ENCODE measurements at places on chromosomes 3 and 15.

DNA sequence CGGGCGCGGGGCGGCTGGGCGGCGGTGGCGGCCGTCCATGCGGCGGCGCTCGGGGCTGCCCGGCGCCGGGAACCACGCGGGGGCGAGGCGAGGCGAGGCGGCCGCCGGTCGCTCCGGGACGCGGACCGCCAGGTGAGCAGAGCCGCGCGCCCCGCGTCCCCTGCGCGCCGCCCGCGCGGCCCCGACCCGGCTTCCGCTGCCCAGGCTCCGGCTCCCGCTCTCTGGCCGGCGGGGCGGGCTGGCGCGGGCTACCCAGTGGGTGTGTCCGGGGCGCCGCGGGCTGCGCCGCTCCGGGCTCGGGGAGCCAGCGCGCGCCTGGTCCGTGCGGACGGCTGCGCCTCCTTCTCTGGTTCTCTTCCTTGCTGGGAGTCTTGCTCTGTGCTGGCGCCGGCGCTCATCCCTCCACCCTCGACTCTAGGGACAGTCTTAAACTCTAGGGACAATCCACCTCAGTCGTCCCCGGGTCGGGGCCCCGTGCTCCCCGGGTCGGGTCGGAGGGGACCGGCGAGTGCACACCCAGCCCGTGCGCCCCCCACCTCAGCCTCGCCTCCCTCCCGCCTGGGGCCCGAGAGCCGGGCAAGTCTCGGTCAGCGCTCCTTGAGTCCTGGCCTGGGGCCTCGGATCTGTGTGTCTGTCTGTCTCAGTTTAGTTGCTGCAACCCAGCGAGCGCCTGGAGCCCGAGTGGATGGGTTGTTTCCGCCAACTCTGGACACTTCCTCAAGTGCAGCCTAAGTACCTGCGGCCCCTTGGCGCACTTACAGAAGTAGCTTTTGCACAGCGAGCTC, 488 bp downstream of the THSD4 start:
- DNase-seq: no peak

DNA sequence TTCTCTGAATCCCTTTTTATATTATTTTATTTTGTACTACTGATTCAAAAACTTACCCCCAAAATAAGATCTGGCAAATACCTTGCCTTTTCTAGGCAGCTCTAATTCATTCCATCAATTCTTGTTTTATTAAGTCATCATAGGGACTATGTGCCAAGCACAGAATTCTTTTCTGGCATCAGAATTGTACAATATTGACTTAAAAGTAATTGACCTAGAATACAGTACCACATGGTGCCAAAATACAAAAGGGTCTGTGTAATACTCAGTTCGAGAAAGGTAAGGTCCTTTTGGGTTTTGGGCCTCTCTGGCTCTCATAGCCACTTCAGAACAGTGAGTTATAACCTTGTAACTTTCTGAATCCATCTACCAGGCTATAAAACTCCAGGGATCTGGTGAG, 46.2 kb downstream of the KBTBD8 start:
- DNase-seq: no peak

GRCh38 chr3:115823083-115823482, 199.8 kb downstream of the GAP43 start:
- DNase-seq: no peak

DNA sequence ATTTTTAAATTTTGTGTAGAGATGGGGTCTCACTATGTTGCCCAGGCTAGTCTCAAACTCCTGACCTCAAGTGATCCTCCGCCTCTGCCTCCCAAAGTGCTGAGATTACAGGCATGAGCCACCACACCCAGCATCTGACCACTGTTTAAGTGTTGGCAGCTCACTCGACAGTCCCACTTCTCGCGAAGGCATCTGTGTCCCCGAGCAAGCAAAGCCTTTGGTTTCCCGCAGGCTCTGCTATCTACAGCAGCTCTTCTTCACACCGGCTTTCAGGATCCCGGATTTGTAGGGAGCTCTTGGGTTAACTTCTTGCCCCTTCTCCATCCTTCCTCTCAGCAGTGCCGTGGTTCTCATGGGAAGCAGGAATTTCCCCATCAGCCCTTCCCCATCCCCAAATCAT, 240.9 kb downstream of the VPS13C start:
- DNase-seq: no peak

GRCh38 chr3:4883011-4883410, 96.2 kb upstream of the BHLHE40 start:
- no peak for DNase-seq

- no peak for DNase-seq
These were observed 70.0 kb downstream of the PGPEP1L start for GRCh38 chr15:98937413-98938104.

DNA sequence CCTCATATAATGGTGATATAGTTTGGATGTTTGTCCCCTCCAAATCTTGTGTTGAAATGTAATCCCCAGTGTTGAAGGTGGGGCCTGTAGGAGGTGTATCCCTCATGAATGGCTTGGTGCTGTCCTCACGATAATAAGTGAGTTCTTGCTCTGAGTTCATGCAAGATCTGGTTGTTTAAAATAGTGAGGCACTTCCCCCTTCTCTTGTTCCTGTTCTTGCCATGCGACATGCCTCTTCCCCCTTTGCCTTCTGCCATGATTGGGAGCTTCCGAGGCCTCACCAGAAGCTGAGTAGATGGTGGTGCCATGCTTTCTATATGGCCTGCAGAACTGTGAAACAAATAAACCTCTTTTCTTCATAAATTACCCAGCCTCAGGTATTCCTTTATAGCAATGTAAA, 39.2 kb downstream of the REC114 start:
- no peak for DNase-seq

DNA sequence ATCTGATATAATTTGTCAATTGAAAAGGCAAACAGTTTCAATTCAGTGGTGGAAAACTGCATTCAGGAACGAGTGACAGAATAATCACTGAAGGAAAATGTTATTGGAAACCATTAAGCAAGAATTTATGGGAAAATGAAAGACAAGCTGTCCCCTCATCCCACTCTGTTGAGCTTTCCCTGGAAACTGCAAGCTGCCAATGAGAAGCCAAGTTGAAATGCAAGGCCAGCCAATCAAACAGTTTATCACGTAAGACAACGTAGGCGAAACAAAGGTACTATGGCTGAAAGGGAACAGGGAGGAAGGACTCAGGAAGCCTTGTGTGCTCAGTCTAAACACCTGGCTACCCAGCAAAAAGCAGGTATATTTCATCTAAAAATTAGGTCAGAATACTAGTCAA, 187.9 kb upstream of the ATP10A start:
- no peak for DNase-seq

- DNase-seq: no peak
These were observed 10.6 kb downstream of the WNT5A start for GRCh38 chr3:55476515-55476914.

GRCh38 chr3:43732747-43733425, 42.1 kb downstream of the ABHD5 start:
- DNase-seq: no peak

- no peak for DNase-seq
These were observed 13.2 kb downstream of the DPH3 start for GRCh38 chr3:16251316-16252085.

DNA sequence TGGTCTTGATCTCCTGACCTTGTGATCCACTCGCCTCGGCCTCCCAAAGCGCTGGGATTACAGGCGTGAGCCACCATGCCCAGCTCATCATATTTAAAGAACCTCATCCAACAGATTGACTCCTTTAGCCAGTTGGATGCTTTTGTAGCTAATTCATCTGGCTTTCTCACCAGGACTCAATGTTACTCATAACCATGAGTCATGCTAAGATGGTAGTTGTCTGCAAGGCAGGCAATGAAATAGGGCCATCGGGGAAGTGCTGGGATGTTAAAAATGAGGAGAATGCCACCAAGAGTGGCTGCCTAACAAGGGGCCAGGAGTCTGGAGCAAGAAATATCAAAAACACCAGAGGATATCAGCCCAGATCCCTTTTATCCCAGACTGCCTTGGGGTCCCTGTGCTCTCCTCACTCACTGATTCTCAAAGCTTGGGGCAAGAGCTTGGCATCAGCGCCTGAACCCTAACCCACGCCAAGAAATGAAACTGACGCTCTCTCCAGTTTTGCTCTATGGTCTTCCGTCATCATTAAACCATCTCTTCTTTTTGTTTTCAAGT, 7.4 kb upstream of the PCOLCE2 start:
- DNase-seq: no peak

GRCh38 chr3:114887806-114888205, 259.3 kb downstream of the ZBTB20 start:
- DNase-seq: no peak

GRCh38 chr3:39108200-39108710, 775 bp downstream of the TTC21A start:
- DNase-seq: no peak

GRCh38 chr3:10983219-10983916, 9.2 kb upstream of the SLC6A1 start:
- DNase-seq: no peak

- DNase-seq: no peak
These were observed 193.6 kb downstream of the CLSTN2 start for GRCh38 chr3:140128631-140129030.

DNA sequence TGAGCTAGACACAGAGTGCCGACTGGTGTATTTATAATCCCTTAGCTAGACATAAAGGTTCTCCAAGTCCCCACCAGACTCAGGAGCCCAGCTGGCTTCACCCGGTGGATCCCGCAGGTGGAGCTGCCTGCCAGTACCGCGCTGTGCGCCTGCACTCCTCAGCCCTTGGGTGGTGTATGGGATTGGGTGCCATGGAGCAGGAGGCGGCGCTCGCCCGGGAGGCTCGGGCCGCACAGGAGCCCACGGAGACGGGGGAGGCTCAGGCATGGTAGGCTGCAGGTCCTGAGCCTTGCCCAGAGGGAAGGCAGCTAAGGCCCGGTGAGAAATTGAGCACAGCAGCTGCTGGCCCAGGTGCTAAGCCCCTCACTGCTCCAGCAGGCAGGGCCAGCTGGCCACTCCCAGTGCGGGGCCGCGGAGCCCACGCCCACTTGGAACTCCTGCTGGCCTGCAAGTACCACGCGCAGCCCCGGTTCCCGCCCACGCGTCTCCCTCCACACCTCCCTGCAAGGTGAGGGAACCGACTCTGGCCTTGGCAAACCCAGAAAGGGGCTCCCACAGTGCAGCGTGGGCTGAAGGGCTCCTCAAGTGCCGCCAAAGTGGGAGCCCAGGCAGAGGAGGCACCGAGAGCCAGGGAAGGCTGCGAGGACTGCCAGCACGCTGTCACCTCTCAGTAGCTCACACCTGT, 109.7 kb downstream of the NSMCE3 start:
- no peak for DNase-seq

GRCh38 chr15:92614791-92615785, 40.5 kb downstream of the FAM174B start:
- no peak for DNase-seq

GRCh38 chr3:137514853-137515252, 249.3 kb upstream of the SOX14 start:
- DNase-seq: no peak

DNA sequence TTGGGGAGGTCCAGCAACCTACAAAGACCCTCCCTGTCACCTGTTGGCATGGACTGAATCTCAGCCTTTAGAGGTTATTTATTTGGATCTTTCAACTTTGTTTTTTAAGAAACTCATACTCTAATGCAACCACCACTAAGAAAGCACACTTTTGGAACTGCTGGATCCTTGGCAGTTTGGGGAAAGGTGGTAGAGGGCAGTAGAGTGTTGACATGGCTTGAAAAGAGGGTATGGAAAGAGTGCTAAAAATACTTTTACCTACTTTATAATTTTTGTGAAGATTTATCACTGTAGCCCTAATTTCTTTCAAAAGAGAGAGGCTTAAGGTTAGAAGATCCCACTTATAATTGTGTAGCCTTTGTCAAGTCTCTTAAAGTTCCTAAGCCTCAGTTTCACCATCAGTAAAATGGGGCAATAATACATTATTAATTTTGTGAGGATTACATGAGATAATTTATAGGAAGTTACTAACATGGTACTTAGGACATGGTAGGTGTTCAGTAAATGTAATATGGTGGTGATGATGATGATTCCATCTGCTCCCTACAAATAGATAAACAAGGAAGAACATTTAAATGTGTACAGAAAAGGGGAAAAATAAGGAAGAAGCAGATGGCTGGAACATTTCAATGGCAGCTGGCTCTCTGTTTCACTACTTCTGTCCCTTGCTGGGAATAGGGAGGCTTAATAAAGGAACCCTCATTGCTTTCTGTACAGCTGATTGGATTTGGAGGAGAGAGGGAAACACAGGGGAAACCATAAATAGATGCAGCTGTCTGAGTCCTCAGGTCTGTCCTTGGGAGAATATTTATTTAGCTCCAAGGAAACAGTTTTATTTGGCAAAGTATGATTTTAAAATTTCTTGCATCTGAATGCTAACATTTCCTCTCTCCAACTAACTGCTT, 208.4 kb upstream of the ADAMTS9 start:
- no peak for DNase-seq

DNA sequence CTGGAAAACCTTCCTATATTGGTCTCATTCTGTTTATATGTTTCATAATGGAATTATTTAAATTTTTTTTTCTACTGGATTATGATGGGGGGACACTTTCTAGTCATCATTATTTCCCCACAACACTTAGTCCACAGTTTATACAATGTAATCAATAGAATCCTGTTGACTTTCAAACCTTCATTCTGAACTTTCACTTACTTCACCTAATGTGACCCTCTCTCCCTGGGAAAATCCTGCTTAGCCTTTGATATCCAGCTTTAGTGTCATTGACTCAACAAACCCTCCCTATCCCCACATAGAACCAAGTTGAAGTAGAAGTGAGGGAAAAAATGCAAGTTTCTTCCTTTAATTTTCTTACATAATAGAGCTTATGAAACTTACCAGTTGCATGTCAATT, 666.0 kb downstream of the MECOM start:
- no peak for DNase-seq

DNA sequence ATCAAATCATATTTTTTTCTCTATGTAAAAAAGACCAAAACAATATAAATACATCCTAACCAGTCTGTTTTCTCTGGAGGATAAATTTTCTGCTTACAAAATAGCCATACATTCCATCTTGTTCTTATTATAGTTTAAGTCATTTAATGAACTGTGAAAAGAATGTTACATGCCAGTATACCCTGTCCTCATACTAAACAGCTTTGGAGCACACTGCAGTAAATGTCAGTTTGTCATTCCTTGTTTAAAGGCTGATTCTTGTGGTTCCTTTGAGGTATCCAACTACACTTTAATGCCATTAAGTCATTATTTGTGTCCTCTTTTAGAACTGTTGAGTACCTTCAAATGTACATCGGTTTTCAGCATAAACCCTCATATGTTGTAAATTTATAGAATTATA, 52.7 kb upstream of the DCBLD2 start:
- no peak for DNase-seq

DNA sequence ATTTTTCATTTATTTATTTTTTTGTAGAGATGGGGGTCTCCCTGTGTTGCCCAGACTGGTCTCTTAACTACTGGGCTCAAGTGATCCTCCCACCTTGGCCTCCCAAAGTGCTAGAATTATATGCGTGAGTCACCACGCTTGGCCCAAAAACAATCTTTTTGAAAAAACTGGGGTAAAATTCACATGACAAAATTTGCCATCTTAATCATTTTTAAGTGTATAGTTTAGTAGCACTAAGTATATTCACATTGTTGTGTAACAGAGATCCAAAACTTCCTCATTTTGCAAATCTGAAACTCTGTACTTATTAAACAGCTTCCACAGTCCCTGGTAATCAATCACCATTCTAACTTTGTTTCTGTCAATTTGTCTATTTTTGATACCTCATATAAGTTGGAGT, 5.2 kb downstream of the SNX1 start:
- DNase-seq: no peak

Data from activated T-cell treated with anti-CD3 and anti-CD28 coated beads for 1 hour (primary cell).